ENCODE measurements at places on chromosomes 4 and X.
A peak's percentile ranks its signal among the peaks of the same experiment; 100 is the strongest.

DNA sequence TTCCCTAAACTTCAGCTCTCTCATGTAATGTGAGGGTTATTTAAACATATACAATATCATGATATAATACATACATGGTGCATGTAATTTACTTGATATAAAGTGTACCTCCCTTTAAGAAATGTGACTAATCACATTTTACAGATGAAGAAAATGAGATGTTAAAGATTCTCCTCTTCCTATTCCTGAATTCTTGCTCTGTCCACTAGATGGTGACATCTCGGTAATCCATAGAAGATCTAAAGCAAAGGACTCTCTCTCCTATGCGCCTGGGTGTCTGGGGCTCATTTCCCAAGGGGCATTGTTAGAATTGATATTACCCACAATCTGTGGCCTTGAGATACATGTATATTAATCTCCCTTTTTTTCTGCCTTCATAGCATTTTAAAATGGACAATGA lies 804.9 kb downstream of the RAB28 start:
- no peak overlapping the region for H3K27ac ChIP-seq
- H3K4me3 ChIP-seq, result no peak overlapping the region
- no peaks in the 10 kb centered on the region for H3K27me3 ChIP-seq
- no peaks in the 10 kb centered on the region for H3K36me3 ChIP-seq
- no peaks in the 10 kb centered on the region for H3K4me1 ChIP-seq

DNA sequence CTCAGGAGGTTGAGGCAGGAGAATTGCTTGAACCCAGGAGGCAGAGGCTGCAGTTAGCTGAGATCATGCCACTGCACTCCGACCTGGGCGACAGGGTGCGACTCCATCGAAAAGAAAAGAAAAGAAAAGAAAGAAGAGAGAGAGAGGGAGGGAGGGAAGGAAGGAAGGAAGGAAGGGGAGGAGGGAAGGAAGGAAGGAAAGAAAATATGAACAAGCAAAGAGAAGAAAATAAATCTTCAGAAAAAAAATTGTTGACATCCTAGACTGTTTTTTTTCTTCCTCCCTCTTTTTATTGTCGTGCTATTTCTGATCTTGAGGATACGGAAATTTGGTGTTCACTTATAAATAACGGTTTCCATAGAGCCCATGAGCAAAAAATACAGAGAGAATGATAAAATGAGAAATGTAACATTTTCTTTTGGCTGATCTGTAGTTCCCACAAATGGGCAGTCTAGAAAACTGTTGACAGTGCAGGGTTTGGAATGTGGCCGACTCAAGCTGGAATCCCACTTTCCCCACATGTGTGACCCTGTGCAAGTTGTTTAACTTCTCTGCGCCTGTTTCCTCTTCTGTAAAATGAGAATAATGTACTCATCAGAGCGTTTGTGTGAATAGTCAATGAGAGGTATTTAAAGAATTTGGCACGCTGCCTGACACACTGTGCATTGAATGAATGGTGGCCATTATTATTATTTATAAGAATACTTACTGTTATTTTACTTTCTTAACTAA lies 19.4 kb downstream of the SORBS2 start:
- no peak for DNase-seq
- H3K4me1 ChIP-seq, result peaks cover 3% of the 10 kb centered on the region
- no peak overlapping the region for H3K27ac ChIP-seq

DNA sequence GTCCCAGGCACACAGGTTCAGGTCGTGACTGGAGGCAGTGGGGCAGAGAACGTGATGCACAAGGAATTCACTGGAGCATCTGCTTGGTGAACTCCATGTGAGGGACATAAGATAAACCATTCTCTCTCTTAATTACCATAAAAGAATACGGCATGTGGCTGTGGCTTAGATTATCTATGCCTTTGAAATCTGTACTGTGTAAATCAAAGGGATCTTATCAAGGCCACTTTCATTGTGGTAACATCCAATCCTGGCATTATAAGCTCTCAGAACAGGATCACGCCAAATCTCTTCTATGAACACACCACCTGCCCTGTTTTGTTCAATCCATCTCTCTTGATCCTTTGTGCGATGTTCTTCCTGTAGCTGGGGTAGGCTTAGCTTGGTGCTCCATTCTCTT lies 192.3 kb downstream of the SPATA18 start:
- no peaks in the 10 kb centered on the region for H3K36me3 ChIP-seq
- no peak overlapping the region for H3K4me3 ChIP-seq

DNA sequence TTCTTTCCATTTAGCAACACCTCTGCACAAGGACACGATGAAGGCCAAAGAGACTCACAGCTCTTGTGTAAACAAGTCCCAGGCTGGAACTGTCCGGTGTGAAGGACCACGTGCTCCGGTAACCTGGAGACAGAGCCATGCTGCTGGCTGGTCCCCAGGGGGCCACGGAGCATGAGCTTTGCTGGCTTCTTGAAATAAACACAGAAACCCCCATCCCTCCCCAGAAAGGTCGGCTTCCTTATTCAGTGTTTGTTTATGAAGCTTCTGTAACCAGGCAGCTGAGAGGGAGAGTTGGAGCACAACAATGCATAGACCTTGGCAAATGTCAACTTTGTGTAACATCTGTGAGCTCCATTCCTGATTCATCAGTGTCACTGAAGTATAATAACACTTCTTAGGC lies 109.4 kb downstream of the GPR143 start:
- no peak overlapping the region for H3K4me3 ChIP-seq
- DNase-seq, result no peak
- H3K27ac ChIP-seq, result no peak overlapping the region
- peaks cover 7% of the 10 kb centered on the region for H3K36me3 ChIP-seq

- H3K4me1 ChIP-seq, result peaks cover 18% of the 10 kb centered on the region
- no peak overlapping the region for H3K27ac ChIP-seq
- DNase-seq, result no peak
- peak overlapping the region; percentile 81 for H3K4me3 ChIP-seq
Observed at GRCh38 chr4:113759696-113760093, 1.8 kb downstream of the CAMK2D start.

DNA sequence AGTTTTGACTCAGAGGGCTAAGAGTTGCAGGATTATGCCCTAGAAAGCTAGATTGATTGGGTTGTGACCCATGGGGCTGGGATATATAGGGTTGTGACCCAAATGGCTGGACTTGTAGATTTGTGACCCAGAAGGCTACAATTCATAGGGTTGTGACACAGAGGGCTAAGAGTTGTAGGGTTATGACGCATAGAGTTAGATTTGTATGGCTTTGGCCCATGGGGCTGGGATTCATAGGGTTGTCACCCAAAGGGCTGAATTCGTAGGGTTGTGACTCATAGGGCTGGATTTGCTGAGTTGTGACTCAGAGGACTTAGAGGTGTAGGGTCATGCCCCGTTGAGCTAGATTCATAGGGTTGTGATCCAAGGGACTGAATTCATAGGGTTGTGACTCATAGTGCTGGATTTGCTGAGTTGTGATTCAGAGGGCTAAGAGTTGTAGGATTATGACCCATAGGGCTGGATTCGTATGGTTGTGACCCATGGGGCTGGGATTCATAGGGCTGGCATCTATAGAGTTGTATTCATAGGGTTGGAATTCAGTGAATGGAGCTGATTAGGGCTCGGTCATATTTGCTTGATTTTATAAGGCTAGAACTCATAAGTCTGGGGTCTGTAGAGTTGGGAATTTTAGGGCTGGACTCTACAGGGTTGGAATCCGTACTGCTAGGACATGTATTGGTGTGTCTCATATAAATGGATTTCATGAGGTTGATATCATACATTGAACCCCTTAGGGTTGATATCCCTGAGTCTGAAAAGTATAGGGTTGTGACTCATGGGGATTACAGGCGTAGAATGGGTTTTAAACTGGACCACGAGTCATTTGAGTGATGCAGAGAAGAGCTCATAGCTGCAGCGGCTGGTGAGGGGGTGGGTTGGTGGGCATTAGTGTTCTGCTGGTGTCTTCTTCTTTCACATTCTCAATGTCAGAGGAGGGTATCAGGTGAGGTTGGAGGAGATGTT lies 125.7 kb downstream of the CRLF2 start:
- H3K27ac ChIP-seq, result no peak overlapping the region
- no peaks in the 10 kb centered on the region for H3K4me1 ChIP-seq
- H3K4me3 ChIP-seq, result no peak overlapping the region
- DNase-seq, result no peak
- no peaks in the 10 kb centered on the region for H3K36me3 ChIP-seq

DNA sequence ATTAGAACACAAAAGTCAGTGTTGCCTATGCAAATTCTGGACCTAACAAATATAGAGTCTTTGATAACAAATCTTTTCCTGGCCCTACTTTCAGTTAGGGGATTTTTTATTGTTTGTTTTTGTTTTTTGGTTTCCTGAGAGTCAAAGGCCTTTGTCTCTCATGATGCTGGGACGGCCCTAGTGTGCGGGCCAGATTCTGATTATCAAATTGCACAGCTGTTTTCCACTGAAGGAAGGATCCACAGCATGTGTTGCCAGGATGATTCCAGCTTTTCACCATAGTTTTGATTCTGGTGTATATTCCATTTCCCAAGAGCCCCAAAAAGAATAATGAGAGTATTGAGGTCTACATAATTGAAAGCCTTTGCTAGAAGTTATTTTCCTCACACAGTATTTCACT lies 248.2 kb downstream of the CAMK2D start:
- H3K27ac ChIP-seq, result no peak overlapping the region
- no peak overlapping the region for H3K4me3 ChIP-seq
- peaks cover 28% of the 10 kb centered on the region for H3K36me3 ChIP-seq
- H3K4me1 ChIP-seq, result no peaks in the 10 kb centered on the region
- H3K27me3 ChIP-seq, result no peaks in the 10 kb centered on the region

DNA sequence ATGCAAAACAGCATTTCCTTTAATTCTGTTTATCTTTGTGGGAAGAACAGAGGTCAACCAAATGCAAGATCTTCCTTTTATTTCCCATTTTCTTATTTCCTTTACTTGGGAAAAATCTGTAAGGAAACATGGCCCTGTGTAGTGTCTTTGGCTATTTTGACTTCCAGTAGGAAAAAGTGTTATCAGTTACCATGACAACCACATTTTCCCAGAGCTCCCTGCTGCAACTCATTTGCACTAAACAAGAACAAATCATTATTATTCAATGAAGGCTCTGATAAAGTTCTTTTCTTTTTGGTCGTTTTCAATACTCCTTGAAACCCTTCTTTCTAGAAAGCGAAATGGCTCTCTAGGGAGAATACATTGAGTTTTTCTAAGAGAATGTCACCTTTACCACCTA lies 117.2 kb upstream of the DDX53 start:
- H3K36me3 ChIP-seq, result no peaks in the 10 kb centered on the region
- H3K27ac ChIP-seq, result no peak overlapping the region
- no peak for DNase-seq
- no peaks in the 10 kb centered on the region for H3K27me3 ChIP-seq
- H3K4me1 ChIP-seq, result no peaks in the 10 kb centered on the region
- H3K4me3 ChIP-seq, result no peak overlapping the region

GRCh38 chr4:8473198-8473919 lies 32.8 kb downstream of the TRMT44 start:
- H3K36me3 ChIP-seq, result peaks cover 55% of the 10 kb centered on the region
- no peak overlapping the region for H3K4me3 ChIP-seq
- peaks cover 18% of the 10 kb centered on the region for H3K4me1 ChIP-seq
- no peaks in the 10 kb centered on the region for H3K27me3 ChIP-seq
- no peak for DNase-seq

- no peak overlapping the region for H3K4me3 ChIP-seq
- no peaks in the 10 kb centered on the region for H3K4me1 ChIP-seq
- no peaks in the 10 kb centered on the region for H3K27me3 ChIP-seq
- no peak overlapping the region for H3K27ac ChIP-seq
Observed at GRCh38 chrX:103338663-103339062, 8.6 kb downstream of the TCEAL7 start.

- no peak for DNase-seq
- no peaks in the 10 kb centered on the region for H3K27me3 ChIP-seq
- peaks cover 27% of the 10 kb centered on the region for H3K4me1 ChIP-seq
- H3K36me3 ChIP-seq, result peaks cover 5% of the 10 kb centered on the region
- no peak overlapping the region for H3K4me3 ChIP-seq
Observed at GRCh38 chr4:8205749-8206611, 6.9 kb downstream of the SH3TC1 start.

DNA sequence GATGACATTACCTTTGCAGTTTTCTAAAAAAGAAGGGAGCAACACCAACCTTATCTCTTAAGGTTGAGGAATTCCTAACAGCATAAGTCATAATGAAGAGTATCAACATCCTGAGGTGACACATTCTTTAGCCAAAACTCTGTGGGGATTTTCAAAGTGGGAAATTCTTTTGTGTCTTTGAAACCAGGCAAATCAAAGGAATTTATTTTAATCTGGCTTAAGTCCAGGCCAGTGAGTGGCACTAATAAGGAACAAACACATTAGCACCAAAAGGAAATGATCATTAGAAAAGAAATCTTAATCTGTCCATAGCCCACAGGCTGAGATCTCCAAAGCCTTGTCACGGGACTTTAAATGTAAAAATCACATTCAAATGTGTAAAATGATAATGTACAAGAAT lies 110.1 kb downstream of the LARP7 start:
- no peak overlapping the region for H3K4me3 ChIP-seq
- no peak overlapping the region for H3K27ac ChIP-seq
- no peaks in the 10 kb centered on the region for H3K4me1 ChIP-seq

DNA sequence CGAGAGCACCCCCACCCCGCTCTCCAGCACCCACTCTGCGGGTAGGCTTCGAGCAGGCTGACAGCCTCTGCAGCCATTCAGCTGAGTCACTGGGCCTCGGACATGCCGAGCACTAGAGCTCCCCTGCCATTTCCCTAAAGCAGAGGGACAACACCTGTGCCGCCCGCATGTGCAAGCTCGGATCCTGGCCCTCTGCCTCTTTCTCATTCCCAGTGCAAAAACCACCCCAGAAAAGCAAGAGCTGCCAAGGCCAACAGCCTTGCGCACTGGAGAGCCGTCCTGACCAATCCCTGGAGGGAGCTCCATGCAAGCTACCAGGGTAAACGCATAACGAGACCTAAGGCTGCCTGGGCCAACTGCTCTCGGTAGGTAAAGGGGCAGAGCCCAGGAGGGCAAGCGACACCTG lies 5.3 kb downstream of the HCFC1 start:
- H3K36me3 ChIP-seq, result peaks cover 22% of the 10 kb centered on the region
- H3K4me1 ChIP-seq, result peaks cover 42% of the 10 kb centered on the region
- DNase-seq, result no peak
- H3K27ac ChIP-seq, result no peak overlapping the region
- H3K27me3 ChIP-seq, result no peaks in the 10 kb centered on the region
- H3K4me3 ChIP-seq, result no peak overlapping the region

- no peak overlapping the region for H3K4me3 ChIP-seq
- no peaks in the 10 kb centered on the region for H3K27me3 ChIP-seq
- H3K36me3 ChIP-seq, result no peaks in the 10 kb centered on the region
- no peak overlapping the region for H3K27ac ChIP-seq
Observed at GRCh38 chr4:42596918-42597317, 60.0 kb downstream of the ATP8A1 start.

- no peaks in the 10 kb centered on the region for H3K4me1 ChIP-seq
- H3K4me3 ChIP-seq, result no peak overlapping the region
- H3K27me3 ChIP-seq, result no peaks in the 10 kb centered on the region
- no peak for DNase-seq
Observed at GRCh38 chrX:118665204-118665603, 62.2 kb upstream of the IL13RA1 start.

DNA sequence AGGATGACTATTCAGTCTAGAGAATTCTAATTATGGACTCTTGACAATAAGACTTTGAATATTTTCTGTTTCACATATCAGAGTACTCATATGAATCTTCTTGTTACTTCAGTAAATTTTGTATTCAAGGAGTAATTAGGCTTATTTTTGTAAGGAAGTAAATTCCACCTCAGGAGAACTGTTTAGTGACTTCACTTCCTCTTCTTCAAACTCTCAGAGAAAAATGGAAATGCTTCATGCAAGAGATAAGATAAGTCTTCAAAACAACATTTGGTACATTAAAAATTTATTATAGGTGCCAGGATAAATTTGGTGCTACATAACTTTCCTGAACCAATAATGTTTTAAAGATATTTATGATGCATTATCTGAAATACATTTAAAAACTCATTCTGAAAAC lies 1421.9 kb downstream of the PCDH7 start:
- H3K27ac ChIP-seq, result no peak overlapping the region
- H3K4me1 ChIP-seq, result no peaks in the 10 kb centered on the region
- no peak overlapping the region for H3K4me3 ChIP-seq
- no peaks in the 10 kb centered on the region for H3K27me3 ChIP-seq
- no peaks in the 10 kb centered on the region for H3K36me3 ChIP-seq
- no peak for DNase-seq
